ENCODE measurements at places on chromosomes 1 and 21.

- no peak for DNase-seq
Observed at GRCh38 chr21:38495242-38495641, 3.0 kb downstream of the ERG start.

GRCh38 chr1:35707601-35708440 is 10.9 kb downstream of the C1orf216 start:
- peak; percentile 16 for DNase-seq

- DNase-seq: no peak
Observed at GRCh38 chr1:54927472-54928240, 40.7 kb upstream of the DHCR24 start.

GRCh38 chr1:232483826-232484225 is 146.1 kb downstream of the SIPA1L2 start:
- no peak for DNase-seq

GRCh38 chr1:241387216-241387615 is 30.2 kb upstream of the RGS7 start:
- DNase-seq: no peak

GRCh38 chr21:42061195-42061985 is 9.7 kb upstream of the UMODL1 start:
- DNase-seq: no peak

DNA sequence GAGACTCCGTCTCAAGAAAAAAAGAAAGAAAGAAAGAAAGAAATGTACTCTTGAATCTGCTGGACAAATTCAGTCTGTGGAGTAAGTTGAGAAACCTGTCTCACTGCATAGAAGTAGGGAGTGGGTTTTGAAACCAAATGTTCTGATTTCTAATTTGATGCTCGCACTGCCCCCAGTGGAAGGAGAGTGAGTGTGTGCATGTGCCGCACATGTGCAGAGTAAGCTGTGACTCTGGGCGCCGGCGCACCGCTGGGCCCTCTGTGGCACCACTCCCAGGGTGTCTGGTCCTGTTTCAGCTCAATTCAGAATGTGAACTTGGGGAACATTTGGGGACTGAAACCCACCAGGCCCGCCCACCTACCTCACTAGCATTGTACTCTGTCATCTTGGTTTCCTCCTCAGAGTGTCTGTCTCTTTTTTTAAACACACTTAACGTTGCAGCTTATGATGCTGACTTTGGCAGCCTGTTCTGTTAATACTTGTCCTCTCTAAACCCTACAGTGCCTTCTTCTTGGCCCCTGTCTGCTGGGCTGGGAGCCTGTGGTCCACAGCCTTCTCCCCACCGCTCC is 104.6 kb downstream of the CACNA1E start:
- DNase-seq: no peak

- no peak for DNase-seq
Observed at GRCh38 chr1:183871142-183871541, 66.2 kb downstream of the RGL1 start.

All from stimulated activated CD8-positive, alpha-beta memory T cell treated with anti-CD3 and anti-CD28 coated beads, Interleukin-12 subunit alpha, Interleukin-12 subunit beta, amount 100 ng/mL, for 4 hours (primary cell).